ENCODE measurements at places on chromosomes 6 and 20. TPM values are rescaled to one million over a fixed set of nuclear protein-coding genes. Genes with fewer than 3 reads are reported as not detected.

Gene BPIFB4
- not detected for total RNA-seq

Gene CRYBG1
- total RNA-seq: 47.2 TPM

Gene RHAG
- not detected for total RNA-seq

Gene C20orf202
- not detected for total RNA-seq

Gene GGTLC1
- not detected for total RNA-seq

Gene GPANK1
- total RNA-seq: 24.2 TPM

Gene EYS
- total RNA-seq: not detected

Gene EPHA7
- total RNA-seq: not detected

Gene PFDN6
- 51.1 TPM for total RNA-seq

Gene CFAP206
- total RNA-seq: not detected

Gene PAK5
- not detected for total RNA-seq

Gene CALHM5
- total RNA-seq: not detected

Gene FBXL4
- 22.5 TPM for total RNA-seq

Gene CNBD2
- 5.9 TPM for total RNA-seq

DNA sequence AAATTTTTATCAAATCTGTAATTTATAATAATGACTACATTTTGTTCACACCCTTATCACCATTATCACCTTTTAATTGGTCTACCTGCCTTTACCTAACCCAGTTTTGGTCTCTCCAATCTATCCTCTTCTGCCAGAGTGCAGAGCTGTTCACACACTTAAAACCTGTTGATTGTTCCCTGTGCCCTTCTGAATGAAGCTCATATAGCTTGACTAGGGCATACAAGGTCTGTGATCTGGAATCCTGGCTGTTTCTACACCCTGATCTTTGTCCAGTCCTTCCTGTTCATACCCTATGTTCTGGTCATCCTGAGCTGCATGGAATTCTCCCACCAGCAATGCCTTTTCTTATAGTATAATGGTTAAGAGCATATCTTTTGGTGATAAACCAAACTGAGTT is 28.9 kb upstream of the SUMO4 start:
- DNase-seq: no peak

GRCh38 chr6:108589244-108589791 is 28.6 kb downstream of the FOXO3 start:
- peak; percentile 37 for DNase-seq

GRCh38 chr6:150717419-150717818 is 117.7 kb downstream of the PLEKHG1 start:
- DNase-seq: no peak

- no peak for DNase-seq
These were observed 57.0 kb downstream of the TSPYL4 start for GRCh38 chr6:116196841-116197240.

DNA sequence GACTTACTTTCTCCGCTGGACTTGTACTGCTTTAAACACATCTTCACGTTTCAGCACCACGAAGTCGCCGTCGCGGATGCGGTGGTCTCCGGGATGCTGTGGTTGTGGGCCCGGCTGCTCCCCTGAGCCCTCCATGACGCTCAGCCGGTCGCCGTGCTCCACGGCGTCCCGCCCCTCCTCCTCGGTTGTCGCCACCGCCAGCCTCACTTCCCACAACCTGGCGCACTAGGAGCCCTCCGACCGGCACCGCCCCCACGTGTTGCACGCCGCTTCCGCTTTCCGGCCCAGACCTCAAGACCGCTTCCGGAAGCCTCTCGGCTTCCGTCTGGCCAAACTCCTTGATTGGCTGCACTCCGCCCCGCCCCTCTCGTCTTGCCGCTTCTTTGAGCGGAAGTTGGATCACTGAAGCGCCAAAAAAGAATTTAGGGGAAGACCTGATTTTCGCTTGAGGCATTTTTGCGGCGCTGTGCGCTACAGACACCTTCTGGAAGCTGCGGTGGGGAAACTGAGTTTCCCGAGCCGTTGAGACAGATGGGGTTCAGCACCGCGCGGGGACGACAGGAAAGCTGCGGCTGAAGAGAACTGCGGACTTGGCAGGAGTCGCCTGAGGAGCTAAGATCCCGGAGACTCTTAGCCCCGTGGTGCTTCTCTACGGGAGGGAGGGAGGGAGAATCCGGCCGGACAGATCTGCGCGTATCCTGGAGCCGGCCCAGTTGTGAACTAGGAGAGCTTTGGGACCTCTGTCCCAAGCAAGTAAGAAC is at the start of the genes MCM8 and TRMT6:
TSS of gene MCM8 (plus strand) at position 382 of the 761 bp plus-strand sequence. CDS start 1,364 bp downstream, outside the sequence.
TSS of gene TRMT6 (minus strand) at position 263 of the 761 bp plus-strand sequence. CDS start at position 135, 128 bp downstream.
- peak; percentile 98 for DNase-seq

- DNase-seq: no peak
These were observed at the start of gene RHAG for GRCh38 chr6:49636713-49637349. Gene RHAG (minus strand): TSS chr6:49636839. CDS start chr6:49636812, 27 bp downstream.

DNA sequence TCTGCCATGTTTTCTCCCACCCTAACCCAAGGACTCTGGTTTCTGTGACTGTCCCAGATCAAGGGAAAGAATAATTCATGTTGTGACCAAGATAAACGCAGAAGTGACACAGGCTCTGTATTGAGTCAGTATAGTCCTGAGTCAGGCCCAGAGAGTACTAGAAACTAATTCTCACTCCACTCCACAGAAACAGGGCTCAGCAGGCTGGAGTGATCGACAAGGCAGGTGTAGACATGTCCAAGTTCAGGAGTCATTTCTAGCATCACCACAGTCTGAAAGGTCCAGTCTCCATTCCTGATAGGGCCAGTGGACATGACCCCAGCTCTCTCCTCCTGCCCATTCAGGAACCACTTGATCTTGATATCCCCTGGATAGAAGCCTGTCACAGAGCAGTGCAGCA is 2.7 kb downstream of the HLA-DOB start:
- no peak for DNase-seq

DNA sequence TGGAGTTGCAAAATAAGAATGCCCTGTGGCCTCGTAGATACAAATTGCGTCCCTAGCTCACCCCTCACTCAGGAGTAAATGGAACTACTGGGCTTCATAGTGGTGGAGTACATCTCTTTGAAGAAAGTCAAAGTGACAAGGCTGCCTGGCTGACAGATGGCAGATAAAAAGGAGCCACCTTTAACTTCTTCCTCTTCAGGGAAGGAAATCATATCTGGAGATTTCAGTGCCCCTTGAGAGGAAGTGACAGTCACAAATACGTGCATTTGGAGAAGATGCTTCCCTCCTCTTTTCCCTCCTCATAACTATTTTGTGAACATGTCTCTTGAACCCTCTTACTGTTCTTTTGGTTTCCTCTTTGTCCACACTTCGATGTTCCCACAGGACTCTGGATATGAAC is 43.2 kb downstream of the PPP1R3G start:
- no peak for DNase-seq

GRCh38 chr20:51696304-51697071 is 71.7 kb downstream of the ATP9A start:
- DNase-seq: no peak

GRCh38 chr6:19024737-19025136 is 637.6 kb downstream of the RNF144B start:
- no peak for DNase-seq

- peak; percentile 43 for DNase-seq
These were observed 3.2 kb downstream of the MARCKS start for GRCh38 chr6:113860181-113860955.

- DNase-seq: no peak
These were observed 19.7 kb downstream of the PROCR start for GRCh38 chr20:35191419-35192117.

- no peak for DNase-seq
These were observed 240.9 kb downstream of the LRFN2 start for GRCh38 chr6:40346246-40346645.

DNA sequence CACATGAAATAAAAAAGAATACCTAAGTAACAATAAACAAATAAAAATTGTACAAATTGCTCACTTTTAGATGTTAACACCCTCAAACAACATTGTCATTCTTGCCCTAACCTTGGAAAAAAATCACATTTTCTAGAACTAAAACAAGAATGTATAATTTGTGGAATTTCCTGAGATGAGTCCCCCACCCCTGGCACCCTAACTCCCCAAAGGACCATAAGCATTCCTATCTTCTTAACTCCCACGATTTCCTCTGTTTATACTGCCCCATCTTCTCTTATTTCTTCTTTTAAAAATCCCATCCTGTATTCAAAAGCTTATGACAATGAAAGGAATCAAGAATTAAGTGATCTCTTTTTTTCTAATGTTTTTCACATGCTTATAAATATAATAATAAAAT is 70.9 kb downstream of the IBTK start:
- DNase-seq: no peak

- no peak for DNase-seq
These were observed 64.0 kb upstream of the PTGIS start for GRCh38 chr20:49631856-49632418.

GRCh38 chr20:17887331-17888030 is 81.1 kb downstream of the SNX5 start:
- DNase-seq: no peak

GRCh38 chr6:79215213-79215824 is 19.2 kb downstream of the HMGN3 start:
- no peak for DNase-seq

Measured in B cell (primary cell).